ENCODE measurements at places on chromosomes 3 and 15.

GRCh38 chr15:49737127-49737526 is 116.3 kb downstream of the DTWD1 start:
- DNase-seq: no peak

DNA sequence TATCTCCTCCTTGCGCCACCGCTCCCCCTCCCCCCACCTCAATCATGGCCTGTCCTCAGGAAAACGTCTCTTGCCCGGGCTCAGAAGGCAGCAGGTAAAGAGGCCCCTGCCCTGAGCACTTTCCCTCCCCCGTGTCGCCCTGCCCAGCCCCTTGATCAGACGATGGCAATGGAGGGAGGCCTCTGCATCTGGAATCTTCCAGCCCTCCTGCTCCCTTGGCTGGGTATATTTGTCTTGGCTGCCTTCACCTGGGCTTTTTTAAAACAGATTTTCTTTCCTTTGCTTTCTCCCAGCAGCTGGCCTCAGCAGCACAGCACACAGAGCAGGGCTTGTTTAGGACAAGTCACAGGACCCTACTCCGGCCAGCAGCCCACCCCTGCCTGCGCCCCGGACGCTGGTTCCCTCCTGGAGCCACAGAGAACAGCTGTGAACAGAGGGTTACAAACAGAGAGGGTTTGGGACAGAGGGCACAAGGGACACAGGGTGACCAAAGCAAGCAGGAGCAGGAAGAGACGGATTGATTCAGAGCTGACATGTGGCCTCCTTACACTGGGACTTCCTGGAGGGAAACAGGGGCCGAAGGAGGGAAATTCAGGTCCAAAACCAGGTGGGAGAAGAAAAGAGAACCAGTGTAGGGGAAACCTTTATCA is 78.7 kb downstream of the ISG20 start:
- no peak for DNase-seq

DNA sequence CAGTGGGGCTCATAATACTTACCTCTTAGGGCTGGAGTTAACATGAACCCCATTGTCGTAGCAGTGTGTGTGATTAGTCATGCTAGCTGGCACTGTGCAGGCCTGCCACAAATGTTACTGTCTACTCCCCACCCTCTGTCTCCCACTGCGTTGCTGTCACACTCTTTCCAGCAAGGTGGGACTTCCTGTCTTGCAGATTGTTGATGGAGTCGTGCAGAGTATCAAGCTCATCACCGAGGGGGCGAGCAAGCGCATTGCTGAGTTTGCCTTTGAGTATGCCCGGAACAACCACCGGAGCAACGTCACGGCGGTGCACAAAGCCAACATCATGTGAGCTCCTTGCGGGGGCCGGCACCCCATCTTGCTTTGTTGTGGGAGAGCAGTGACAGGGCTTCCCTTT is 12.9 kb downstream of the IDH3A start:
- DNase-seq: no peak

DNA sequence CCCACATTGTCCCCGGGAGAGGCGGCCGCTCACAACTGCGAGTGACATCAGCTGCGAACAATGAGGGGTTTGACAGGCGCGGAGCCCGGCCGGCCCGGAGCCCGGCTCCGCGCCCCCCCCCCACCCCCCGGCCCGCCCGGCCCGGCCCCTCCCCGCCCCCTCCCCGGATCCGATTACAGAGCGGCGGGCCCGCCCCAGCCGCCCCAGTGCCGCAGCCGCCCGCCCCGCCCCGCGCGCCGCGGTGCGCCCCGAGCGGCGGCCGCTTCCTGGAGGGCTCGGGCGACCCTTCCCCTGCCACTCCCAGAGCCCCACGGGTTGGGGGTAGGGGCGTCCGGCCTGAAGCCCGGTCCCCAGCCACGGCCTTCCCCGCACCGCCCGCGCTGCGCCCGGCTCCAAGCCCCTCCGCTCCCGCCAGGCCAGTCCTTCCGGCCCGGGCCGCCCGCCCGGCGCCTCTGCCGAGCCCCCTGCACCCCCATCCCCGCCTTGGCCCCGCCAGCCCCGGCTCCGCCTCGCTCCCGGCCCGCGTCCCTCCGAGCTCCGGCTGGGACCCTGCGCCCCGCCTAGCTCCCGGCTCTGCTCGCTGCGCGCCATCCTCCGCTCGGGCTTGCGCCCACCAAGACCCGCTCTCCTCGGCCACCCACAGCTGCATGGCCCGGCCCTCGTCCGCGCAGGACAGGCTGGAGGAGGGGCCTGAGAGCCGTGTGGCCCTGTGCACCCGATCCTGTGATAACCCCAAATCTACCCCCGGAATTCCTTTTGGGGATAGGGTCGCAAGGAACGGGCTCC is at the start of gene PCBP4:
Gene PCBP4, minus strand, starts transcription at position 71 of the 786 bp plus-strand sequence. CDS start 6,214 bp downstream, outside the sequence.
- DNase-seq: peak; percentile 24

GRCh38 chr3:47370887-47371697 is 9.7 kb upstream of the PTPN23 start:
- DNase-seq: no peak

DNA sequence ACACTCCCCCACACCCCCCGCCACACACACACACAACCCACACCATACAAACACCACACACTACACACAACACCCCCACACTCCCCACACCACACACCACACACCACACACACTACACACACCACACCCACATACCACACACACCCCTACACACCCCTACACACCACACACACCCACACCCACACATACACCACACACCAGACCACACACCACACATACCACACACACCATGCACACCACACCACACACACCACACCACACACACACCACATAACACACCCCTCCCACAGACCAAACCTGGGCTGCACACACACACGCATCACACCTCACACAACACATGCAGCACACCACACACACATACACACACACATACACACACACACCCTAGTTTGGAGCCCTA is 1.8 kb upstream of the RASGRF1 start:
- no peak for DNase-seq

- DNase-seq: peak; percentile 84
Measured at GRCh38 chr3:194269610-194270145, 81.5 kb downstream of the CPN2 start.

GRCh38 chr3:356952-357351 is 160.4 kb downstream of the CHL1 start:
- no peak for DNase-seq

- no peak for DNase-seq
Measured at GRCh38 chr3:151478335-151478697, 17.5 kb upstream of the IGSF10 start.

DNA sequence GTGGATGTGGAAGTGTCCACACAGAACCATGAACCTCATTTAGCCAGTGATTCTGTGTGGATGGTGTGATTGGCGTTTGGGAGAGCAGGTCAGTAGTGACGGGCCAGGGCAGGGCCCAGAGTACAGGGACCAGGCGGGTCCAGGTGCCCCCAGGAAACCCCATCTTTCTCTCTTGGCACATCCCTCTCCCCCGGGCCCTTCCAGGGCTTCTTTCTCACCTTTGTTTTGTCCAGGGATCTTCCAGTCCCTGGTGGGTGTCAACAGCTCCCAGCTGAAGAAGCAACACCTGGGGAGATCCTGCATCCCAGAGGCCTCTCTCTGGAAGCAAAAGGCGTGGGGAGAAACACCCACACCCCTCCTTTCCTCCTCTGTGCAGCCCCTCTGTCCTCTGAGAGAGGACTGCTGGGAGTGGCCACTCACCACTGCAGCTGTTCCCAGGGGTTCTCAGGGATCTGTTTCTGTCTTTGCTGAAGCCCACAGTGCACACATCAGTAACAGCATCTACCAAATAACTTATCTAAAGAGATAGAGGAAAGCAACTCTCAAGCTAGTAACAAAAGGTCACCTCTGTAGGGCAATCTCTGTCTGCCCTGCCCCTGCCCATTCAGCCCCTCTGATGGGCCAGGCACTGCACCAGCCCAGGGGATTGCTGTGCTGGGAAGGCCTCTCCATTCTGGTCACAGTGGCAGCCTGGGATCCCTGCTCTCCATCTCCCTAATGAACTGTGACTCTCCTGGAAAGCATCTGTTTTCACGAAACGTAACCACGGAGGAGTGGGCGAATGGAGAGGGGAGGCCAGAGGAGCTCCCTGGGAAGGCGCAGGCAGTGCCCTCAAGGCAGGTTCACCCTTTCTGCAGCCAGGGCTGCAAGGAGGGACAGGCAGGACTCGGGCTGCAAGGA is 98.3 kb upstream of the ALDH1A3 start:
- DNase-seq: no peak

GRCh38 chr3:10722911-10723310 is 93.1 kb upstream of the SLC6A11 start:
- DNase-seq: no peak

DNA sequence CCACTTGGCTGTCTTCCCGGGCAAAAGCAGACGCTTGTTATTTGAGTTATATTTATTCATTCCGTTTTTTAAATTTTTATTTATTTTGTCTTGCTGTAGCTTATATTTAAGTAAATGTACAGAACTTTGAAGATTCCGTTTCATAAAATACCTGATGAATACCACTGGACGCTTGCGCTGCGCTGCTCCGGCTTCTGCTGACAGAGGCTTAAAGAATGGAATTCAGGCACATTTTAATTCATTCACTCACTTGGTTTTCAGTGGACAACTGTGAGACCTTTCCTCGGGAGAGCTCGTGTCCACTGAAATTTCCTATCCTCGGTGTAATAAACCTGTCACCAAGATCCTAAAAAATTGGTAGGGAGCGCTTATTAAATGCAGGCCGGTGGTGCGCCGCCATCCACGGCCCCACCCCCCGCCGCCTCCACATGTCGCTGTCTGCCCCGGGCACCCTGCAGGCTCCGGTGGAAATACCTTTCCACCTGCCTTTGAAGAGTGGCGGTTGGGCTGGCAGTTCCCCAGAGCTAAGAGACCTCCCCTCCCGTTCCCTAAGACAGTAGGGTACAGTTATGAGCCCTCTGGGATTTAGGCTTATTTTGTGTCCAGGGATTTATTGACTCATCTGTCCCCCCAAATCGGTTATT is 62.5 kb upstream of the UBE2E1 start:
- DNase-seq: no peak

DNA sequence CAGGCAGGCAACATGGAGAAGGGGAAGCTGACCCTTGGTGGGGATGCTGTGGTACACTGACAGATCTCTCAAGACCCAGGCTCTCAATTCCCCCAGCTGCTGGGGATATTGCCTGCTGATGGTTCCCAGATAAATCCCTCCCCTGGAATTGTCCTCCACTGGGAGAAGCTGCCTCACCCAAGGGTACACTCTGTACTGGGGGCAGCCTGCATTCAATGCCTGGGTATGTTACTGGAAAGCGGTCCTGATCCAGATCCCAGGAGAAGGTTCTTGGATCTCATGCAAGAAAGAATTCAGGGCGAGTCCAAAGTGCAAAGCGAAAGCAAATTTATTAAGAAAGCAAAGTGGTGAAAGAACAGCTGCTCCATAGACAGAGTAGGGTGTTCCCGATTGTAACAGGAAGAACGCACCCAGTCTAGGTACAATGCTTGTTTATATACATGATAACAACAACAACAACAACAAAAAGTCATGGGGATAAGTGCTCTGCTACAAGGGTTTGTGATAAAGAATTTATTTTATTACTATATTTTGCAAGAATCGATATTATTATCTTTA is 591.5 kb upstream of the ADAMTS9 start:
- DNase-seq: no peak

DNA sequence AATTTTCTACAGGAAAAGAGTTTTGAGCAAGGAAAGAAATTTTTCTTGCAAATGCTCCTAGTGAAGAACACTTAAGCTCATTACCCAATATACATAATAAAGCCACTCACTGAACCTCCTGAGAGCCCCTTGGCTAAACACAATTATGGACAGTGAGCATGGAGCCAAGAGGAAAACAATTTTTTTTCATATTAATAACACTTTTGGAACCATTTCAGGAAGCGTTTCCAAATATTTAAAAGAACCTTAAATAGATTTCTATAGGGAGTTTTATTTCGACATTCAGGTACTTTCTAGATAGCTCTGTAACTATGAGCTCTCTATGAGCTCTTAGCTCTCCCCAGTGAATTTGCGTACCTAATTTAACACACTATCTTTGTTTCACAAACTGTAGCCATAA is 581.1 kb downstream of the ZNF385D start:
- DNase-seq: no peak

GRCh38 chr3:149501524-149501923 is 27.0 kb downstream of the TM4SF4 start:
- DNase-seq: peak; percentile 82

DNA sequence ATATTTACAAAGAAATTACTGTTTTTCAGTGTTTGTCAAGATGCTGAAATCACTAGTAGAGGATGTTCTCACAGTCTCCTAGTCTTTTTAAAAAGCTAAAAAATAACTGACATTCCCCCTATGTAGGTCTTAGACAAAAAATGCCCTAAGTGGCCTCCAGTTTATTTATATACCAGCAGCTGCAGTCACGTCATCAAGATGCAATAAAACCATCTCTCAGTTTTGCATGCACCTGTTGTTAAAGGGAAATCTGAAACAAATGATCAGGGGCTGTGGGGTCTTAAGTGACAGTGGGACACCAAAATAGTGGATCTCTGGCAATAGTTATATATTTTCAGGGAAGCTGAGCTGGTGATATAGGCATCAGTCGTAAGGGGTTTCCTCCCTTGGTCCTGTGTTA is 146.5 kb upstream of the ARPP21 start:
- no peak for DNase-seq

GRCh38 chr3:35857004-35857403 is 217.7 kb downstream of the ARPP21 start:
- DNase-seq: no peak

DNA sequence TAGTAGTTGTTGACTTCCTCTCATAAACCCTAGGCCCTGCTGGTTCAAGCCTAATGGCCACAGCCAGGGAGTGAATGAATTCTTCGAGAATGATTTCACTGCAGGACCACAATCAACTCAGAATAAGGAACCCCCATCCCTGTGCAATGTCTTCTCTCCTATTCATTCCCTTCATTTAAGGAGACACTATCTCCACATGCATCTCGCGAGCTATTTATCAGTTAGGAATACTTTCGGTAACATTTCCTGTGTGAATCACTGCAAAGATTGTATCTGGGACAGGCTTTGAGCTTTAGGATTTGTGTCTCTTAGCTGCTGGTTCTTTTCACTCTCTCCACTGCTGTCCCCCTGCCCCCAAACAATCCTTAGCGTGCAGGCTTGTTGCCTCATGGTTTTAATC is 94.4 kb downstream of the MYLK start:
- peak; percentile 76 for DNase-seq

DNA sequence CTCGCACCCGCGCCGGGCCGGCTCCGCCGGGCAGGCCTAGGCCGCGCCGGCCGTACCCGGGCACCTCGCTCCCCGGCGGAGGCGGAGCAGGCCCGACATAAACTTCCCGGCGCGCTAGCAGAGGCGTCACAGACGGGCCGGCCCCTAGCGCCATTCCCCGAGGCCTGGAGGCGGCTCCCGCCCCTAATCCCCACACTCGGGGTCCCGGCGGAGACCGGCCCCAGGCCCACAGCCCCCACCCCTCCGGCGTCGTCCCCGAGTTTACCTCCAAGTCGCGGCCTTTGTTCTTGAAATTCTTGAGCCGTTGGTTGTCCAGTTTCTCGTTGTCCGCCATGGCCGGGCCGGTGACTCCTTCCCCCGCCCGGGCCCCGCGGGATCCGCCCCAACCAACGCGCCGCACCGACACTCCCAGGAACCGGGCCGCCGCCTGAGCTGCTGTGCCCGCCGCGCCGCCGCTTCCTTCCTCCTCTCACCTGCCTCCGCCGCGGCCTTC is 376 bp downstream of the KPNA4 start:
- DNase-seq: peak; percentile 62
